ENCODE measurements at places on chromosomes 13 and 19. TPM values are rescaled to one million over a fixed set of nuclear protein-coding genes. Genes with fewer than 3 reads are reported as not detected.

DNA sequence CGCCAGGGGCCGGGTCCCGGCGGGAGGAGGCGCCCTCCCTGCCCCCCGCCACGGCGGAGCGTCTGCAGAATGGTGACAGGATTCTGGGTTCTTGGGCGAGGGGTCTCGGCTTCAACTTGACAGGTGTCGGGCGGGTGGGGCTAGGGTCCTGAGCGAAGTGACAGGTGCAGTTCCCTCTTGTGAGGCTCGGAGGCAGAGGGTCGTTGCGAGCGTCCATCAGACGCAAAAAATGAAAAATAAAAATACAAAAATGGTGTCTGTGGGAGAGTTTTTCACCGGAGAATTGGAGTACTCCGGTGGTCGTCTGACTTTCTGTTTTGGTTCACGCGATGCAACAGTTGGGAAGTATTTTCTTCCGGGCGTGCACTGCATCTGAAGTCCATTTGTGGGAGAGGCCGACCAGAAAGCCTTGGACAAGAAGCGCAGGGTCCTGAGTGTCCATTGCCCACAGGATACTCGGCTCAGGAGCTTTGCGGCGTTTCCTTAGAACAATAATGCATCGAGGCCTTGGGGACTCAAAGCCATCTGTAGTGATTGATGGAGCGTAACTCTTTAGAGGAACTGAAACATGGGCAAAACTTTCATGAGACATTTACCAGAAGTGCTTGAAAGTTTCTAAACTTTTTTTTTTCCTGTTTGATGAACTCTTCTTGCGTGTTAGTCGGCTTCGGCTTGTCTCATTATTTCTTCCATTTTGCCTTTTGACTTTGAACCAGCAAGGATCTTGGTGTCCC is 759 bp downstream of the RB1 start:
- DNase-seq: peak; percentile 8

GRCh38 chr13:20332361-20333096 is 100.4 kb upstream of the GJB6 start:
- no peak for DNase-seq

- DNase-seq: no peak
Observed at GRCh38 chr13:101522607-101523006, 70.1 kb downstream of the ITGBL1 start.

DNA sequence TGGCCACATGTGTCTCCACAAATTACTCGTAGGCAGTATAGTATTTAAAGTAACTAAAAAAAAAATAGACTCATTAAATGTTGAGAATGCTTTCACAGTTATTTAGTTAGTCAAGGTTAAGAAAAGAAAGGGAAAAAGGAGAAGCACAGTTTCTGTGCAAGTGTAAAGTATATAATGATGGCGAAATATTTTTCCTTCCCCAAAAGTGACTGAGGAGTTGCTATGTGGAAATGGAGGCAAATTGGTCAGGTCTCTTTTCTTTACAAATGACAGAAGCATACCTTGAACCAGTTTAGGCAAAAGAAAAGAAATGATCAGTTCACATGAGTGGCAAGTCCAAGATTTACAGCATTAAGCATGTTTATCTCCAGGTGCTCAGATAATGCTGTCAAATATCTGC is 18.0 kb downstream of the CSNK1A1L start:
- DNase-seq: no peak

DNA sequence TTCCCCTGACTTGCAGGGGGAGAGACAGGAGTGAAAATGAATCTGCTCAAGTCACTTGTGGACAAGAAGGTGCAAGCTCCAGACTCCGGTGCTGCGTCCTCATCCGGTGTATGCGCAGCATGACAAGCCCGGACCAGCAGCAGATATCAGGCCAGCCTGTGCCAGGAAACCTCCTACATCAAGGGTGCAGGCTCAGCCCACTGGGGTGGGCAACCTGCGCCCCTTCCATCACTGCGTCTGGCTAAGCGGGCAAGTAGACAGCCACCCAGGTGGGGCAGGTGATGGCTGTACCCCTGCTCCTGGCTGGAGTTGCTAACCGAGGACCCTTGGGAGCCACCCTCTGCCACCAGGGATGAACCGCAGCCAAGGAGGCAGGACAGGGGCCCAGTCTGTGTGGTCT is 32.9 kb upstream of the SLC15A1 start:
- DNase-seq: no peak

DNA sequence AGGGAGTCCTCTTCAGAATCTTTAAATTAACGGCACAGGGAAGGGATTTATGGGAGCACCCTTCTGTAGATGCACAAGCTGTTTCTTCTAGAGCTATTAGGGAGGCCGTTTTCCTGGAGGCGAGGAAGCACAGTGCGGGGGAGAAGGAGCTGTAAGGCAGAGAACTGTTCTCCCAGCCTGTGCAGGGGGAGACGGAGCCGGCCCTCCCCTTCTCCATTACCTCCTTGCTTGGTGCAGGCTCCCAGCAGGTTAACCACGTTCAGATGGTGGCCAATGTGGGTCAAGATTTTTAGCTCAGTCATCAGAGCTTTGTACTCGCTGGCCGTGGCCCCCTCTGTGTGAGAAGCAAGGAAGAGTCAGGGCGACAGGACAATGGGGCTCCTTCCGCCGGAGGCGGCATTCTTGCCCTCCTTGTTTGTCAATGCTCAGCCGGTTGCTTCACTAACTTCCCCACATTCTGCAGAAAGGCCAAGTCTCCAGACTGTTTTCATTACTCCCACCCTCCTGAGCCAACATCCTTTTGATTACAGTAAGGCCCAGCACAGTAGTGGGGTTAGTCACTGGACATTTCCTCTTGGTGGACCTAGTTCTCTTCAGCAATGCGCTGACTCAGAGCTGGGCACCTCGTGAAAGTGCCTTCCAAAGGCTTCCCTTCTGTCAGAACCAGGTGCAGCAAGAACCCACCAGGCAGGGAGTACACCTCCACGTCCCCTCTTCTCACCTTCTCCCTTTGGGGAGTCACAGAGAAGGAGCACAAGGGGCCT is 165.4 kb downstream of the FLT1 start:
- DNase-seq: no peak

DNA sequence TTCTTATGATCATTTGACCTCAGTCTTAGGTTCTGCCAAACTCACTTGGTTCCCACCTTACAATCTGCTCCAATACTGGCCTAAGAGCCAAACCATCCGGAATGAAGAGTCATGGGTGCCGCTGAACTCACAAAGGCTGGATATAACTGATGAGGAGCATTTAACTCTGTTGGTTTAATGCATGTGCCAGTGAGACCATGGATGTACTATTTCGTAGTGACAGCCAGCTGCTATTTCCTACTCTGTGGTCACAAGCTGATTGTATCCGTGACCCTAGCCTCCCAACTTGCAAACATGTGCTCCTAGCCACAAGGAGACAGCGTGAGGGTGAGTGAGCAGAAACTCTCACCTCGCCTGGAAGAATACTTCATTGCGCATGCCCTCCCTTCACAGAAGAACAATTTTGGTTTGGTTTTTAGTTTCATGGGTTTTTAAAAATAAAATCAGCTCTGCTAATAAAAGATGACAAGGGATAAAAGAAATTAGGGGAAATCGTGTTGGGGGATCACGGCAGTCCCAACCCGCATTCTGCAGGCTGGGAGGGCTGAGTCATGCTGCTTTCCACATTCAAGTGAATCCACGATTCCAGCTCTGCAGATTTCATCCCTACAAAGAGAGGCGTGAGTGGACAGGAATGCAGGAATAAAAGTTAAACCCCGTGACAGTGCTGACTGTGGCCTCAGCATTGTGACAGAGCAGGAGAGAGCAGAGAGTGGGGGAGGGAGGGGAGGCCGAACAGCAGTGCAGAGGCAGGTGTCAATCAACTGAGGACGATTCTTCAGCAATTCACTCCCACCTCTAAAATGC is 66.8 kb upstream of the RAP2A start:
- peak; percentile 85 for DNase-seq

- peak; percentile 88 for DNase-seq
Observed at GRCh38 chr19:57803594-57804325, 11.0 kb downstream of the ZNF552 start.

DNA sequence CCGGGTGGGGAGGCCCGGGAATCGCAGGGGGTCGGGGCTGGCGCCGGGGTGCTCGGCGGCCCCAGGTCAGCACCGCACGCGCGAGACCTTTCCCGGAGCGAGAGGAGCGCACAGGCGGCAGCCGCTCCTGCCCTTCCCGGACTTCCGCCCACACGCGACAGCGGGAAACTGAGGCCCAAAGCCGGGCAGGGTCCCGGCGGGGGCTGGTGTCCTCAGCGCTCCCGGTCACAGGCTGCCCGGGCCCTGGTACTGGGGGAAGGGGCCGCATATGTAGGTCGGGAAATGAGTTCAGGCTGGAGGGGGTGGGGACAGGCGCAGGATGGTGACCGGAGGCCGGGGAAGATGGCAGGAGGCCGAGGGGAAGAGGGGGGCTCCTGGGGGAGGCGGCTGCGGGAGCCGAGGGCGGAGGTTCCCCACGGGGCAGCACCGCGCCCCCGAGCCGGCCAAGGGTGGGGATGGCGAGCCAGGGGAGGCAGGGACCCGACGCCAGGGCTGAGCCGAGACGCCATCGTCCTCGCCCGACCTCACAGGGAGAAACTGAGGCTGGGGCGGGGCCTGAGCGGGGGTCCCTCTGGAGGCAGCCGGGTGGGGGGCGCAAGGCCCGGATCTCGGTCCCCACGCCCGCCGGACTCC is 662 bp downstream of the CBARP start:
- DNase-seq: no peak

DNA sequence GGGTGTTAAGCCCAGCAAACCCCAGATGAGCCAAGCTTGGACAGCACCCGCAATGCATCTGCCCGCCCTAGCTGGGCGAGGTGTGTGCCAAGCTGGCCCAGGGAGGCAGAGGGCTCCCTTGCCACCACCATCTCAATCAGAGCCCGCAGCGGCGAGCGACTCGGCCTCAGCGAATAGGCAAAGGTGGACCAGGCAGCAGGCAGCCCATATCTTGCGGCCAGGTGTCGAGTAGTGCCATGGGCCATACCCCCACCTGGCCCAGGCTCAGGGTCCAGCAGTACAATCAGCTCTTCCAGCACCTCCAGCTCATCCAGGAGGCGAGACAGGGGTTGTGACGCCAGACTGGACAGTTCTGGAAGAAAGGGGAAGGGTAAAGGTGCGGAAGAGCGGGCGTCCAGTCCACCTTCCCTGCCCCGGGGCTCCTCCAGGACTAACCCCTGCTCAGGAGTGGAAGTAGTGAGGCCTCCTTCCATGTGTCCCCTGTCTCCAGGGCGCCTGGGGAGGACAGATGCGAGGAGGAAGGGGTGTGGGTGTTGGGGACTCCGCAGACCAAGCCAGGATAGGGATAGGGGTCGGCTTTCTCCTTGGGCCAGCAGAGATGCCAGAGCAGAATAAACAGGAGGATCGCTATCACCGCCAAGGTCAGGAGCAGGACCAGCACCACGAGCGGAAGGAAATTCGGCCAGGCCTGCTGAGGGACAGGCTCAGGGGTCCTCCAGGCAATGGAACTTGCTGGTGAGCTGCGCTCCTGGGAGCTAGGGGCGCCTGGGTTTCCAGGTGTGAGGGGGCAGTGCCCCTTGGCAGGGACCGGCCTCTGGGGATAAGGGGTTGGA is 2.8 kb downstream of the IGFLR1 start:
- no peak for DNase-seq

DNA sequence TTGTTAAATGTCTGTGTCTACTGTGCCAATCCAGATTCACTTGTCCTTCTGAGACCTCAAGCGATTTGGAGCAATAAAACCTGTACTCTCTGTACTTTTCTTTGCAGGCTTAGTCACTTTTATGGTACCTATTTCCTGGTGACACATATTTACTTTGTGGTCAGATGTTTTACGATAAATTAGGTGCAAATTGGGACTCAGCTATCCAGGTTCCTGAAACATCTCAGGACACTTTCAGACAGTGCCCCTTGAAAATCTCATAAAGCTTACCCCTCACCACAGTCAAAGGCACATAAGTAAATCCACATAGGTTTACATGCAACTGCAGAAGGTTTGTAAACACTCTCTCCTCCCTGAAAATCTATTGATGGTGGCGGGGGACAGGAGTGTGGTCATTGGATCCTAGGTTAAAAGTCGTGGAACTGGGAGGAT is 438.8 kb downstream of the EFNB2 start:
- no peak for DNase-seq

- DNase-seq: peak; percentile 67
Observed at GRCh38 chr19:34067861-34068271, 104.4 kb upstream of the LSM14A start.

Gene SMIM7
- total RNA-seq: 290 TPM

Gene C13orf42
- not detected for total RNA-seq

Gene LILRB3
- total RNA-seq: not detected

Gene UBL5
- total RNA-seq: 736 TPM

Gene ATP4A
- not detected for total RNA-seq

Gene KCNJ14
- total RNA-seq: 0.23 TPM

Gene ZNF625
- total RNA-seq: 3.0 TPM

Gene CEACAM19
- 0.23 TPM for total RNA-seq

Gene MAST1
- total RNA-seq: not detected

Gene CD79A
- total RNA-seq: not detected

Gene ZNF419
- total RNA-seq: 12.4 TPM

Gene NOVA2
- total RNA-seq: 0.37 TPM
